ENCODE measurements at places on chromosomes 2 and 18.

GRCh38 chr2:20604951-20605381 lies 45.9 kb downstream of the HS1BP3 start:
- no peak for DNase-seq

DNA sequence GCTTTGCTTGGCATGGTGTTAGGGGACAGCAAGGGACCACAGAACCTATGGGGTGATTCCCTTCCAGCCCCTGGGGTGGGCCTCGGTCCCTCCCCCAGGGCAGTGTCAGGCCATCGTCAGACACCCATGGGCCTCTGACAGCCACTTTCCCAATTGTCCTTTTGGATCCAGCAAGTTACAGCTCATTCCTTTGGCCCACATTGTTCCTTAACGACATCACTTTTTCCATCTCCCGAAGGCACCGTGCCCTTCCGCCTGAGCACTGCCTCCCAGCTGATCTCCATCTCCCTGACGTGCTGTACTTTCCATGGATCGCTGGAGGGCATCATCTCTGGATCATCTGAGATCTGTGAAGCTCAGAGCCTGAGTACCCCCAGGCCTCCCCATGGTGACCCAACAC lies 10.4 kb upstream of the KCNK3 start:
- DNase-seq: no peak

DNA sequence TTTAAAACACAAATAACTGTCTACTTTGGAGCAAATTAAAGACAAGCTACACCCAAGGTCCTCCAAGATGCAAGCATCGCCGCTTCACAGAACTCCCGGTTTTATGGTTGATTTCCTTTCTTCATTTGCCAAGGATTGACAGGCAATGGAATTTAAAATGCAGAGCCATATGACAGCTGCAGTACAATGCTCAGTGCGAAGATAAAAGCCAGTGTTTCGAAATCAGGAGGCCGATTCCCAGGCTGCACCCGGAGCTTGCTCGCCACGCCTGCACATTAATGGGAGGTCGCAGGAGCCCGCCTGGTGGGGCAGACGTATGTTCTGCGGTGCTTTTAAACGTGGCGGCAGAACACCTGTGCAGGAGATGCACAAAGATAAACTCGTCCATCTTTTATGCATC lies 727.6 kb upstream of the SOX11 start:
- DNase-seq: no peak

GRCh38 chr2:105399207-105399861 lies 483 bp upstream of the FHL2 start:
- DNase-seq: no peak

DNA sequence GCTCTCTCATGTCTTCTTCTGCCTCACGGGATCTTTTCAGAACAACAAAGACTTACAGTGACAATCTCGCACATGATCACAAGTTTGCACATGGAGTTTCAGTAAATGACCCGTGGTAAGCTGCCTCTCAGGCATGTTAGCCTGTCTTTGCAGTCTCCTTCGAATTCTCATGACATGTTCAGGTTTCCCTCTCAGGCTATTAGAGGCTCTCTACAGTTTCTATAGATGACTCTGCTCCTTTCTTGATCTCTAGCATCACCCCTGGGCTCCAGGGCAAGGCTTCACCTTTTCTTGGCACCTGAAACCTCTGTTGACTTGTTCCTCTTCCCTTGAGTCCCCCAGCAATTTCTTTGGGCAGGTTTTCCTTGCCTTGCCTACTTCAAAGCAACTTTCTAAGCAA lies 23.0 kb downstream of the MPP4 start:
- no peak for DNase-seq

DNA sequence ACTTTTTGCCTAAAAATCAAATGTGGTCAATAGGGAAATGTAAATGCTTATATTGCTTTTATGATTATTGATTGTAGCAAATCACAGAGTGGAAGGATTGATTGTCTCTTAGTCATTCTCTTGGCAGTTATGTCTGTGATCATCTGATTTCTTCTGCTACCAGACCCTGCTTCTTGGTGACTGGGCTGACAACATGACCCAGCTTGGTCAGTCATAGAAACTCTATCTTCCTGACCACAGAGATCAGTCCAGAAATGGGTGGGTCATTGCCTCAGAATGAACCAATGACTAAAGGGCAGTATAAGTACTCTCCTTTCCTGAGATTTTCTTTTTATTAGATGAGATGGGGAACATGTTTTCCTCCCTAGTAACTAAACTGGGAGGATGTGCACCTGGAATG lies 87.6 kb downstream of the MAIP1 start:
- no peak for DNase-seq

GRCh38 chr18:36201765-36202164 lies 14.5 kb downstream of the MOCOS start:
- DNase-seq: no peak

DNA sequence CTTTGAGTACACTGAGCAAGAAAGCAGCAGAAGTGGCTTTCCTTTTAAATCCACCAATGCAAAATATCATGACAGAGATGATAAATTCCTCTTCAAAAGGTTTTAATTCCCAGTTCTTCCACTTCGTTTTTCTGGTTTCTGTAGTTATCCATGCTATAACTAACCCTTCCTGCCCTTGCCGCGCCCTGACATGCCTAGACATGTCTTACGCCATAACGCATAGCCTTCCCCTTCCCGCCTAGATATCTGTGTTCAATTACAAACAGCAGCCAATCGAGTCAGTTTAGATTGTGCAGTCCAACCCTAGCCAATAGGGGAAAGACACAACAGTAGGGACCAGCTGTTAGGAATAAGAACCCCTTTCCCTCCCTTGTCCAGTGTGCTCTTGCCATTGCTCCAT lies 16.1 kb downstream of the PRPF40A start:
- no peak for DNase-seq

DNA sequence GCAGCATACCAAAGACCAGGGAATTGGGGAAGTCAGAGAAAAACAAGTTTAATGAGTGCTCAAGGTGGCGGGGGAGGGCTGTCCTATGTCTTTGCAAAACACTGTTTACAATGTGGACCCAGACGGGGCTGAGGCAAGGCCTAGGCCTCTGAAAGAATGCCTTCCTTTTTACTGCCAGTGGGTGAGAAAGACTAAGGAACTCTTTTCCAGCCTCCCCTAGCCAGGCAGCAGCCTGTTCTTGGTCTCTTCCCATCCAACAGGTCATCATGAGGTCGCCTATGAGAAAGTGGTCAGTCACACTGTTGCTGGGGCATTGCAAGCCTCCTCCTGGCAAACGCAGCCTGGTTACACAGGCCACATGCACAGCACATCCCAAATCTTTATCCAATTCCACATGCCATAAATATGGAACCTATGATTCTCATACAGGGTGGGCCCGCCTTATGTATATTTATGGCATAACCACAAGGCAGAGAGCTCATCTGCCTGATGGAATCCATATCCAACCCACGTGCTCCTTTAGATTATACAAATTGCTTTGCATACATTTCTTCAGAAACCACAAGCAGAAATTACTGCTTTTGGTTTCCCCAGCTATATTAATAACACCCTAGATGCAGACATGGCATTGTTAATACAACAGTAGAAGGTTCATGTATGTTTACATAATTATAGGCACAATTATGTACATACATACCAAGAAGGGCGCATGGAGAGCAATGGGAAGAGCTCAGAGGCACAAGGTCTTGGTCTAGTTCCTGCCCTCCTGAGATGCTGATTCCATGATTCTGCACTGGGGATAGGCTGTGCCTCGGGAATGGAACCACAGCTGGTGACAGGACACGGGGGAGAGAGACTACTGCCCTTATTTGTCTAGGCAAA lies 48.6 kb downstream of the NRP2 start:
- DNase-seq: no peak

- DNase-seq: no peak
Observed at GRCh38 chr18:54203914-54204313, 20.6 kb downstream of the MBD2 start.

- DNase-seq: no peak
Observed at GRCh38 chr2:198314559-198315153, 510.3 kb downstream of the PLCL1 start.

DNA sequence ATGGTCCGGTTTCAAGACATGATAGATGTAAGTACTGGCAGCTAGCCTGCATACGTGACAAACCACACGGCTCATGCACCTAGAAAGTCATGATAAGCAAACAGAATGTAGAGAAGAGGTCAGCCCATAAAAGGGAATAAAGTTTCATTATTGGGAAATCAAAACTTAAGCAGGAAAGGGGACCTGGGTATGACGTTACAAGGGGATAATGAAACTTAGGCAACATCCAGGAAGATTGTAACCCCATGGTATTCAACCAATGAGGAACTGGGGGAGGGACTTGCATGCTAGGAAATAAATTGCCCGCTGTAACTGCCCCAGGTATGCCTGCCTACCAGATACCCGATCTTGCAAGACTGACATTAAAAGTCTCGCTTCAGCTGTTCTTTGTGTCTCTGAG lies 1679.0 kb downstream of the SUCLG1 start:
- DNase-seq: no peak

DNA sequence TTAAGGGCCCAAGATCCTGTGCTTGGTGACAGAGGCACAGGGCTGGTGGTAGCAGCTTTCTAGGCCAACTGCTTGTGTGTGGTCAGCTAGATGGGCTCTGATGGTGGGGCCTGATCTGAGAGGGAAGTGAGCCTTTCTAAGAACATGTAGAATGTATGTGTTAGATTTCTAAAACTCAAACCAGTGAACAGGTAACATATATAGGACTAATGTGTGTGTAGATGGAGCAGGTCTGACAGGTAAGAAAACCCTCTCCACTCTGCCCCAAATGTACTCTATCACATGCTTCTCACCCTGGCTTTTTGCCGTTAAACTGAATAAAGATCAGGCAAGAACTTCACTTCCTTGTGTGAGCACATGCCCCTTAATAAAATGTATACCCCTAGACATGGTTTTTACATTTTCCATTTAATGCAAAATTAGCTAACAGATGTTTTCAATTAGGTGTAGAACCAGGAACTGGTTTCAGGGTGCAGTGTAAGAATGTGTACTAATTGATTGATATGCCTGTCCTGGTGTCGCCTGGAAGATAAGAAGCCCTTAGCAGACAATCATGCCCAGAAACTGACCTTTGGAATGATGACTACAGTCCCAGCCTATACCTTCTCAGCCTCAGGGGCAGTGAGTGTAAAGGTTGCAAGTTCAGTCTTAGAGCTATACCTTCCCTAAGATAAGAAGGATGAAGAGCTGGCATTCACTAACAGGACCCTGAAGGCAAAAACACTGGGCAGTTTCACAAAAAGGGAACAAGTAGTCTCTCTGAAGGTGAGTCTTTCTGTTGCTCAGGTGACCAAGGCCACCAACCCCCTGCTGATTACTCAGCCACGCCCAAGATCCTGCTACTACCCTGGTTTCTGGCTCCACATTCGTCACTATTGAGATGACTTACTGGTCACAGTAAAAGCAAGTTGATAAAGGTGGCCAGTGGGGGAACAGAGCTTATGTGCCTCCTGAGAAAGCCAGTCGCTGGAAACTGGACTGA lies 71.2 kb downstream of the SPATS2L start:
- DNase-seq: no peak

DNA sequence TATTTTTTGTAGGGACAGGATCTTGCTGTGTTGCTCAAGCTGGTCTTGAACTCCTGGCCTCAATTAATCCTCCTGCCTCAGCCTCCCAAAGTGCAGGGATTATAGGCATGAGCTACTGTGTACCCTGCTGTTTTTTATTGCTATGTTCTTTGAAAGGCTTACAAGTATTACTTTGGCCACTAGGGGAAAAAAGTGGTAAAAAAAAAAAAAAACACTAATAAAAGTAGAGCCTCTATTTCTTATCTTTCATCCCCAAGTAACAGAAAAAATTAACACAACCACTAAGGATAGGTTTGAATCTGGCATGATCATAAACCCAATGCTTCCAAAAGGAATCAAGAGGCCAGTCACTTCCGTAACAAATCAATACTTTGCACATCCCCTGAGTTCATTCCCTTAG lies 11.6 kb downstream of the NOL10 start:
- no peak for DNase-seq

DNA sequence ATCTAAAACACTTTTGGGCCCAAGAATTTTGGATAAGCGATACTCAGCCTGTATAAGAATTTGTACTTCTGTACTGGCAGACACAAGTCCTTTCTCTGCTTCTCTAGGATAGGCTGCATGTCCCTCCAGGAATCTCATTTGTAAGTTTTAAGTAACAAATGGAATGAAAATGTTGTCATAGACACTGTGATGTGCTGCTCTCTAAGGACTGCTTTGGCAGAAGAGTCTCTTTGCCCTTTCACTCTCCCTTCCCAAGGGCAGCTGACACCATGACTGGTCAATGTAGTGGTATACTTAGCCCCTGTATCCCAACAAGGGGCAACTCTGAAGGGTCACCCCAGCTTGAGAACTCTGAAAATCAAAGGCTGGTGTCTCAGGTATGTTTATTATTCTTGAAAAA lies 27.3 kb downstream of the PLA2R1 start:
- DNase-seq: no peak

DNA sequence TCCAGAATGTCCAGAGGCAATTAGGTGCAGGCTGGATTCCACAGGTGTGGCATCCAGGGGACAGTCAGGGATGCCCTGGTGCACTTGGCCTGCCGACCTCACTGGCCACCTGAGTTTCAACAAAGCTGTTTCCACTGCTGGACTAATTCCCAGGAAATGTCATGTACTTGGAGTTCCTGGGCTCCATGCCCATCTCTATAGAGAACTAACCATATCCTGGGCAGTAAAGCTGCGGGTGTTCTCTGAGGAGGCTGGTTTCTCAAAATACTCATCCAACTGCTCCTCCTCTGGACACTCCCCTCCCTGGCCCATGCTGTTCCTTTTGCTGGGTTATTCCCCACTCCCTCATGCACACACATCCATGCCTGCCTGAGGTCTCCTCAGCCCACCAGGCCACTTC lies 161.9 kb upstream of the SKOR2 start:
- DNase-seq: no peak

DNA sequence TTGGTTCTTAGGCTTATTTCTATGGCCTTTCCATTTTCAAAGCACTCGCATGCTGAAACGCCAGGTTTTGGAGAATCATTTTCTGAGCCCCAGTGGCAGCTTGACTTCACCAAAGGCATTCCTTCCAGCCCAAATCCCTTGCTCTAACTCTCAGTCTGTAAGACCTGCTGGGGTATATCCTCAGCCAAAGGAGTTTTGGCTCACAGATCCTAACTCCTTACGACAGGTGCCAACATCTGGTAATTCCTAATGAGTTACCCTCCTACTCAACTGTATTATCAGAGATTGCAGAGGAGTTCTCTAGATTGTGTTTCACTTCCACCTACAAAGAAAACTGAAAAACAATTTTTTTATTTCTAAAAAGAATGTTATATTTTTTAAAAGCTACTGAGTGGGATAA lies 79.0 kb upstream of the RAB27B start:
- DNase-seq: no peak

DNA sequence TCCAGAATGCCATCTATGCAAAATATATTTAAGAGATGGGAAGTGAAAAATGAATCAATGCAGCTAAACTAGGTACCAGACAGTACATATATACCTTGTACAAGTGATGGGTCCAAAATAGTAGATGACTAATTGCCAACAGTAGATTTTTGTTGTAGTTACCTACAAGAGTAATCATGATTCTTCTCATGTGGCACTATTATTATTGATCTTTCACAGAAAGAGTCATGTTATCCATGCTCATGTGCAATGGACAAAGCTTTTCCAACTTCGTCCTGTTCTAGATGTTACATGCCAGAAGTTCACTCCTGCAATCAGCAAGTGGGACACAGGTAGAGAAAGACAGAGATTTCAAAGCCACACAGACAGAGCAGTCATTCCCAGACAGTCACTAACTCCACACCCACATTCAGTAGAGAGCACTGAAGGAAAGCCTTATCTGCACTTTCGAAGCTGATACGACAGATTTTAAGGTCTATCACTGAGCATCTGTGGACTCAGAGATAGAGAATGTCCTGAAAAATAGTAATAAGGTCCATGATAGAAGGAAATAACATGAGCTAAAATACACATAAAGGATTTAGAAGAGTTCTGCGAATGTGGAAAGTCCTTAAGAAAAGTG lies 101.6 kb upstream of the ITPRID2 start:
- DNase-seq: no peak

GRCh38 chr2:210503001-210503623 lies 26.6 kb upstream of the LANCL1 start:
- DNase-seq: no peak
